Naive B cell (primary cell): ENCODE measurements at places on chromosomes 3 and 15.
A peak's percentile ranks its signal among the peaks of the same experiment; 100 is the strongest.

GRCh38 chr15:50458348-50459112 lies 34.3 kb downstream of the USP8 start:
- DNase-seq = peak; percentile 15

GRCh38 chr3:185851959-185852358 lies 27.1 kb upstream of the IGF2BP2 start:
- DNase-seq = no peak

DNA sequence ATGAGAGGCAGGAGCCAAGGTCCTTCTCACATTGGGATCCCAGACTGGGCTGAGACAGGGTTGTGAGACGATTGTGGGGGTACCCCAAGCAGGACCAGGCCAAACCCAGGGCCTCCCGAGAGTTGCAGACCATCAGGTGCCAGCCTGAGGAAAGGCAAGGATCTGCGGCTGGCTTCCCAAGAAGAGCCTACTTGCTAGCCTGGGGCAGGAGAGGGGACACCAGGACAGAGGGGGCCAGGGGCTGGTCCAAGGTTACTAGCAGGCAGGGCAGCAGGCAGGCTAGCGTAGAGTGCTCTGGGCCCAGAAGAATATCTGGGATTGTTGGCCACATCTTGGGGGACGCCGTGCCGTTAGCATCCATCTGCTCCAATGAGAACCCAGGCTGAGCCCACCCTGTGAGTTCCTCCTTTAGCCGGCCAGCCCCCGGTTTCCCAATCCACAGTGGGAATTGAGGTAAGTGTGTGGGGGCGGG lies 546 bp downstream of the CISH start:
- DNase-seq = no peak

DNA sequence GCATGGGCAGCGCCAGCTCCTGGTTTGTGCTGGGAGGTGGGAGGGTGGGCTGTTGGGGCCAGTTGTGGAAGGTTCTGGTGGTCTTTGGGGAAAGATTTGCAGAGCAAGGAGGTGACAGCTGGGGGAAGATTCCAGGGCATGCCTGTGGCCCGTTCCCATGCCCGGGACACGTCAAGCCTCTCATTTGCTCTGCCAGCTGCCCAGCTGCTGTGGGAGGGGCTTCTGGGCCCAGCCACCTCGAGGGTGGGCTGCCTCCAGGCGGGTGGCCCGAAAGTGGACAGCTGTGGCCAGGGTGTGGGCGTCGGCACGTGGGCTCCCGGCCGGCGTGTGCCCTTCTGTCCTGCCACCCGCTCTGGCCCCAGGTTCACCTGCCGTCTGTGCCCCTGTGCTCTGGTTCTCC lies 17.2 kb downstream of the PLXNA1 start:
- DNase-seq = no peak

DNA sequence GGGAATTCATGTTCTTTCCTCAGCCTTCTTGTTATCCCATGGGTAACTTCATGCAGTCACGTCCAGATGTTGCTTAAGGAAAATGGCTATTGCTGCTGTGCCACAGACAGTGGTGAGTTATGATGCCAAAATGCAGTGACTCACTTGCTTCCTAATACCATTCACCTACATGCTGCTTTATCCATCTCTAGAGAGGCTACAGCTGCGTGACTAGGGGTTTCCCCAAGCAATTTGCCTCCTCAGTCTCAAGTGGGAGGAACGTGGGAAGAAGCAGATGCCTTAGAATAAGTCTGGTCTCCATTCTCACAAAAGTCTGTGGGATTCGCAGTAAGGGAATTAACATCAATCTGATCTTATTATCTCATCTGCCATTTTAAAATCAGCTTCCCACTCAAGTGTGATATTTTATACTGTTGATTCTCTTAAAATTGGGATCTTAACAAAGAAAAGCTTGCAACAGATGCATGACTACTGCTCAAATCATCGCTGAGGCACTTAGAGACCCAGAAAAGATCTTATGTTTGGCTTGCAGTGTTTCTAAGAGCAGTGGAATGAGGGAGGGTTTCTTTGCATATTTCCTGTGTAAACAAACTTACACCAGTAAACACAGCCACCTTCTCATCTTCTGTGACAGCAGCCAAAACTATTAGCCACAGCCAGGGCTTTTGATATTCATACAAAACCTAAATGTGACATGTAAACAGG lies 62.0 kb upstream of the ACP3 start:
- DNase-seq = no peak

DNA sequence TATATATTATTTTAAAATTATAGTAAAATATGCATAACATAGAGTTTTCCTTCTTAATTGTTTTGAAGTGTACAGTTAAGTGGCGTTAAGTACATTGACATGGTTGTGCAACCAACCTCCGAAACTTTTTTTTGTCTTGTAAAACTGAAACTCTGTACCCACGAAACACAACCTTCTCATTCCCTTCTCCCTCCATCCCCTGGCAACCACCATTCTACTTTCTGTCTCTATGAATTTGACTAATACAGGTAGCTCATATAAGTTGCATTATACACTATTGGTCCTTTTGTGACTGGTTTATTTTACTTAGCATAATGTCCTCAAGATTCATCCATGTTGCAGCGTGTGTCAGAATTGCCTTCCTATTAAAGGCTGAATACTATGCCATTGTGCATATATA lies 179.4 kb downstream of the SATB1 start:
- DNase-seq = no peak

GRCh38 chr15:63331456-63331855 lies 50.2 kb downstream of the CA12 start:
- no peak for DNase-seq

DNA sequence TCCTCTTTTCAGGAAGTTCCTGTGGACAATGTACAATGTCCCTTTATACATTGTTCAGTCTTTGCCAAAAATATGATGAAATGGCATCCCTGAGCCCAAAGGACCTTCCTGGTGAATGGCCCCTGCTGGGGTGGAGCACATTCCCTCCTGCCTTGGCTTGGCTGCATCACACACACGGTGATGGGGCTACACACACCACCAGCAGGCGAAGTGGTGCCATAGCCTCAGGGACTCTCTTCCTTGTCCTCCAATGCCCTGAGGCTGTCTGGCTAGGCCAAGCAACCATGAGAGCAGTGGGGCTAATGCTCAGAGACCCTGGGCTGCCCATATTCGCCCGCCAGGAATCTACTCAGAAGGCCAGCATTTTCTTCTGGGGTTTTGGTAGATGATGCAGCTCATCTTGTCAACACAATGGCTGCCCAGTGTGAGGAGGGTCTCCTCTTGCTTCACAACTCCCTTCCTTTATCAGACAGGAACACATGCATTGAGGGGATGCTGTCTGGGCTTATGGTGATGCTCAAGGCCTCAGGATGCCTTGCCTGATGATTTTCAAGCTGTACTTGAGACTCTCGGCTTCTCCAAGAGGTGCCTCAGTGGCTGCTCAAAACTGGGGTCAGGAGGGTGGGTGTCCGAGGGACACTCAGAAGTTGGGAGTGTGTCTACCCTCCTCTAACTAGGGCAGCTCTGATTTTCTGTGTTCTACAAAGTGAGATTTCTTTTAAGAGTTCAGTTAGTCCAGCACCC lies 40.9 kb upstream of the EPHB1 start:
- no peak for DNase-seq

- DNase-seq = no peak
Measured at GRCh38 chr3:42117175-42118008, 26.2 kb downstream of the TRAK1 start.
